ENCODE measurements at places on chromosomes 4 and X.

DNA sequence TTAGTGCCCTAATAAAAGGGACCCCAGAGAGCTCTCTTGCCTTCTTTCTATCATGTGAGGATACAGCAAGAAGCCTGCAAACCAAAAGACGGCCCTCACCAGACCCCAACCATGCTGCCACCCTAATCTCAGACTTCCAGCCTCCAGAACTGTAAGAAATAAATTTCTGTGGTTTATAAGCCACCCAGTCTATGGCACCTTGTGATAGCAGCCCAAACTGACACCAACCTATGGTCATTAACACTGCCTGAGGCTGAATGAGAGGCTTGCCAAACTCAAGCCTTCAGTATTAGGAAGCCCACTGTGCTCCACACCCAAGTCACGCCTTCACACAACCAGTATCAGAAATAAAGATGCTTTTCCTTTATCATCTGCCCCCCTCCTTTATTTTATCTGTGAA lies 127.3 kb upstream of the KLF3 start:
- DNase-seq, result no peak

- no peak for DNase-seq
These were observed 683.6 kb upstream of the TENM3 start for GRCh38 chr4:181559637-181560036.

- DNase-seq, result no peak
These were observed 26.2 kb upstream of the TMPRSS11D start for GRCh38 chr4:67909905-67910584.

DNA sequence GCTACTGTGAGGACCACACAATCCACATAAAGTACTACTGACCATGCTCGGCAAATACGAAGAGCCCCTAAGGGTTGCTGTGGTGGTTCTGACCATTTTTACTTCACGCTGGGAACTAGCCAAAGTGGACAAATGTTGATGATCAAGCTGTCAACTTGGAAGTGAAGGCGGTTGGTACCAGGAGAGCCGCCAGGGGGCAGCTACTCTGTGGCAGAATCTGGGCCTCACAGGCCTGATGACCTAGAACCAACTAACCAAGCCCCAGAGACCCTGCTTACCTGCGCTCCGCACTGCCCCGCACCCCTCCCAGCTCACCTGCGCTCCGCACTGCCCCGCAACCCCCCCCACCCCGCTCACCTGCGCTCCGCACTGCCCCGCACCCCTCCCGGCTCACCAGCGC lies 5.6 kb downstream of the GAK start:
- no peak for DNase-seq

GRCh38 chrX:56757327-56757726 lies 28.3 kb downstream of the NBDY start:
- no peak for DNase-seq

DNA sequence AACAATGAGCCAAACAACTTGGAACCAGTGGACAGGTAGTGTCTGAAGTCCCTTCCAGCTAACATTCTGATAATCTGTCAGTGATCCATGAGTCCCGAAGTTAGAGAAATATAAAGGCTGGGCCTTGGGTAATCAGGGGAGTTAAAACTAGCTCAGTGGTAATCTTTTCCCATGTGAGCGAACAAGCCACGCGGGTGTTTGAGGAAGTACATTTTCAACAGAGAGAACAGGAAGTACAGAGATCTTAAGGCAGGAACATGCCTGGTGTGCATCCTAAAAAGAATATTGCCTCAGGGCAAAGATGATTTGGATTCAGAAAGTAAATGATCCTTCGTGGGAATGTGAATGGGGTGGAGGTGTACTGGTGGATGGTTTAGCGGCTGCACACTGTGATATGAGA lies 42.9 kb downstream of the FNIP2 start:
- DNase-seq, result no peak

- DNase-seq, result no peak
These were observed 11.6 kb upstream of the TMEM128 start for GRCh38 chr4:4259484-4260100.

DNA sequence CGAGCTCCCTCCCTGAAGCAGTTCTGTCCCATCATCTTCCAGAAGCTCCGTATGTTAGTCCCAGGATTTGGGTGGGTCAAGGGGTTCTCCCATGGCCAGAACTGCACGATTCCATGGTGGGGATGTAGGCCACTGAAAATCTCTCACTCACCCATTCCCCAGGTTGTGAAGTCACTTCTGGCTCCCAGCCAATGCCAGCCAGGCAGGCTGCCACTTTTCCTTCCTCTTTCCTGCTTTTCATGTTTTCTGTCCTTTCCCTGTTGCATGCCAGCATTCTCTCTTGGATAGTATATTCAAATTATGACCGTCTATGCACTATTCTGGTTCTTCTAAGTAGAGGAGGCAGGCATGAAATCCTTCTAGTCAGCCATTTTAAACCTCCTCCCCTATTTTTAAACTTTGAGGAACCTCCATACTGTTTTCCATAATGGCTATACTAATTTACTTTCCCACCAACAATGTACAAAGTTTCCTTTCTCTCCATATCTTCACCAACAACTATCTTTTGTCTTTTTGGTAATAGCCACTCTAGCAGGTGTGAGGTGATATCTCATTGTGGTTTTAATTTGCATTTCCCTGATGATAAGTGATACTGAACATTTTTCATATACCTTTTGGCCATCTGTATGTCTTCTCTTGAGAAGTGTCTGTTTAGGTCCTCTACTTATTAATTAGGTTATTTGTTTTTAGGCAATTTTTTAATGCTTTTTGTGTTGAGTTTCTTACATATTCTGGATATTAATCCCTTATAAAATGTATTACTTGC lies 182.1 kb upstream of the TET2 start:
- DNase-seq, result no peak

GRCh38 chr4:129179276-129179675 lies 83.3 kb downstream of the C4orf33 start:
- no peak for DNase-seq

DNA sequence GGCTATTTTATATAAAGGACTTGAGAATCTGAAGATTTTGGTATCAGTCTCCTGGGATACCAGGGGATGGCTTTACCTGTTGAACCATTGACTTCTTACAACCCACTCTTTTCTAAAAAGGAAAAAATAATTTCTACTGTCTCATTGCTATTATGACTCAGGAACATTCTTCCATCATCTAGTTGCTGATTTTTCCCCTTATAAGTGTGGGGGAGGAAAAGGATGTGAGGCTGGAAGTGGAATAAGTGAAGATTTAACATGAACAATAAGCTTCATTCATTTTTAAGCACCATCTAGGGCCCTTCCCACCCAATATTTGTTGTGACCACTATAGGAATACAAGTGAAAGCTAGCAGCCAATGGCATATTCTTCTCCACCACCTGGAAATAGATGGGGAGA lies 10.6 kb upstream of the MND1 start:
- no peak for DNase-seq

- no peak for DNase-seq
These were observed 77.6 kb downstream of the COX18 start for GRCh38 chr4:72991873-72992272.

DNA sequence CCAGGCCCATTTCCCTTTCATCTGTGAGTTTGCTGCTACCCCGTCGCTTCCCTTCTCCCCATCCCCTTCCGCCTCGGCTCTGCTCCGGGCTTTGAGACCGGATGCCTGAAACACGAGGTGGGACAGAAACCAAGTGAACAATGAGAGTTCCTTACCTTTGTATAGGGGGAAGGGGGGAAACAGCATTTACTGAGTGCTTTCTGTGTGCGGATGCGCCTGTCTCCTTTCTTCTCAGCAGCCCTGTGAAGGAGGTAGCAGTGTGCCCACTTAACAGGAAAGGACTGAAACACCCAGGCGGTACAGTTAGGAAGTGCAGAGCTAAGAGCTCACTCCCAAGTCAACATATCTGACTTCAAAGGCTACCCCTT lies 43.2 kb upstream of the TMSB15B start:
- no peak for DNase-seq

DNA sequence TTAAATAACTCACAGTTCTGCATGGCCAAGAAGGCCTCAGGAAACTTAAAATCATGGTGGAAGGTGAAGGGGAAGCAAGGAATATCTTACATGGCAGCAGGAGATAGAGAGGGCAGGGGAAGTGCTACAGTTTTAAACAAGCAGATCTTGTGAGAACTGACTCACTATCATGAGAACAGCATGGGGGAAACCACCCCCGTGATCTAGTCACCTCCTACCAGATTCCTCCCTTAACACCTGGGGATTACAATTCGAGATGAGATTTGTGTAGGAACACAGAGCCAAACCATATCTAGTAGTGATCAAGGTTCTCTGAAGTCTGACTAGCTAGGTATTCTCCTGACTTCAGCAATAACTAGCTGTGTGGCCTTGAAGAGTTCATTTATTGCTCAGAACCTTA lies 56.0 kb downstream of the BANK1 start:
- DNase-seq, result no peak

- no peak for DNase-seq
These were observed 1617.2 kb downstream of the PCDH7 start for GRCh38 chr4:32337403-32337802.

DNA sequence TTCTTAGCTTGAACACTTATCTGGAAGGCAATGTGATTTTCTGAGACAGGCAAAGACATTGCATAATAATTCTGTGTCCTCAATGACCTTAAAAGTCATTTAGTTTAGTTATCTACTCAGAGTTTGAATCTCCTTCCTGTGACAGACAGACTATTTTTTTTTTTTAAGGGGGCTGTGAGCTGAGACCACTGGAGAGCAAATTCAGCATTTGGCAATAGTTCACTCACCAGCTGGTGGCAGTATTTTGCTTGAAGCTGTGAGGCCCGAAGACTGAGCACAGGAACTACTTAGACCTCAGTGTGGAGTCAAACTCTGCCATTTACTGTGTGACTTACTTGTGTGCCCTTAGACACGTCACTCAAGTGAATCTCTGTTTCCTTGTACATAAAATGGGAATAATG lies 22.9 kb upstream of the CPE start:
- no peak for DNase-seq

GRCh38 chrX:73830489-73831414 lies 267.8 kb downstream of the CHIC1 start:
- DNase-seq, result no peak

DNA sequence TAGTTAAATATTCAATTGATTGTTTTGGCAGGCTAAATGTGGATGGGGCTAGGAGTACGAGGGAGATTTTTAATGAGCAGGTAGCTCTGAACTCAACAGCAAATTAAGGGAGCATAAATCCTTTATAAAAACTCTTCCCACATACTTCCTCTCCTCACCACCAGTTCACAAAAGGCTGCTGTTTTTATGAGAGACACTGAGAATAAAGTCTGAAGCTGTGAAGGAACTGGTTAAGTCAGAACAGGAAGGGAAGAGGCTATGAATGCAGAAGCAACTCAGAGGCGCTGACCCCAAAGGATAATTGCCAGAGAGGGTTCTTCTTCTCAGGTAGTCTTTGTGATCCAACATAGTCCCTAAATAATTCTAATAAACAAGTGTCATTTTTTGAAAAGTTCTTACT lies 406.1 kb downstream of the GPM6A start:
- no peak for DNase-seq

- no peak for DNase-seq
These were observed 4.1 kb downstream of the ZNF827 start for GRCh38 chr4:145934434-145935047.

DNA sequence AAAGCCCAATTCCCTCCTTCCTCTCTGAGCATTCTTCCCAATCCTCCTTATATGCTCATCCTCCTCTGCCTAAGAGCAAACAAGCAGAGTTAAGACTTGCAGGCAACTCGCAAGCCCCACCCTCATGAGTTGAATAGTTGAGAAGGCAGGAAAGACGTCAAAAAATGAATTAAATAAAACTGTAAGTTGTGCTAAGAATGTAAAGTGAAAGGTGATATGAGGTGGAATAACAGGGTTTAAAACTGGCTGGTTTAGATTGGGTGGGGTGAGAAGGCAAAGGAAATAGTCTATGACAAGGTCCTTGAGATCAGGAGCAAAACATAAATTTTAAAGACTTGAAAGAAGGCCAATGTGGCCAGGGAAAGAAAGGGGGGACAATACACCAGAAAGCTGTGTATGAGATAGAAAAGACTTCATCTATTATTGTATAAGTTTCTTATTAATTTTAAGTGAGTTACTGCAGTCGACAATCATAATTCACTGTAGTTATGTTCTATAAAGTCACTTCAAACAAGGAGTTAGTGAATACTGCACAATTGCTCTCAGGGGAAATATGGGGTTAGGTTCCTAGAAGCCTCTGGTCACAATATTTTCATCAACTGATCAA lies 124.9 kb downstream of the RELL1 start:
- DNase-seq, result no peak

DNA sequence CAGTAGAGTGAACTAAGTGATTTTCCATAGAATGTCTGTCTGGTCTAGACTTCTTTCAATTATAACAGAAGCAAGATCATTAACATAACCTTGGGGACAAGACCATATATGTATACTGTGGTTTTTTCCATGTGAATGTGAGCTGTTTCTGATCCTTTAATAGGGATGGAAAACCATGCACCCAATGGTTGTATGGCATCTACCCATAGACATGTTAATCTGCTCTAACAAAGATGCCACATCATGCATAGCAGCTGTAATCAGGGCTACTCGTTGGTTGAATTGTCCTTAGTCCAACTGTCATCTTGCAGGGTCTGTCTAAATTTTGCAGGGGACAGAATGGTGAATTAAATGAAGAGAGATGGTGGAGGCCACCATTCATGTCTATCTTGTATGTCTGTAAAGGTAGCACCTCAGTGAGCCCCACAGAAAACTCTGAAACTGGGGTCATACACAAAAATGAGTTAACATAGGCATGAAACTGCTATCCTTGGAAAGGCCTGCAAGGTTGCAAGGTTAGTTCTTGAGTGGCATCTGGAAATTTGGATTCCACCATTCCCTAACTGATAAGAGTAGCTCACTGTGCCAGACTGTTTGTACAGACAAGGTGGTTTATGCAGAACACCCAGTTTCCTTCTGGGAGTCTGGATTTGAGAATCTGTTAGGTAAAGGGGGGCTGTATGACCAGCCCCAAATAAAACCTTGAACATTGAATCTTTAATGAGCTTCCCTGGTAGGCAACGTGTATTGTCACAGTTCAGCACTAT lies 16.5 kb downstream of the THAP6 start:
- DNase-seq, result no peak

GRCh38 chrX:68536429-68536828 lies 37.6 kb downstream of the YIPF6 start:
- DNase-seq, result no peak

DNA sequence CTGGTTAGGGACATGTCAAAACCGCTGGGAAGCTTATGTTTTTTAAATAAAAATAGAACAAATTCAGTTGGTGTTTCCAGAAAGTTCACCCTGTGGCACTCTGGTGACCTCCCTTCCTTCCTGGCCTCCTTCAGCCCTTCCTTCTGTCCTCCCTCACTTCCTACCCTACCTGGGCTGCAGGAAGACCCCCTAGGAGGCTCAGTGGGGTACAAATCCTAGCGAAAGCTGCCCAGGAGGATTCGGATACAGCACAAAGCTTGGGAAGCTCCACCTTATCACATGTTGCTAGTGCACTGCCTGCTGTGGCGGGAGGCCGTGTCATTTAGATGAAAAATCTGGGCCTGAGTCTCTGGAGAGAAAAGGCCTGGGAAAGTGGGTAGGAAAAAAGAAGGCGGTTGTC lies 60.5 kb downstream of the FHDC1 start:
- DNase-seq, result no peak

GRCh38 chr4:7806338-7807090 lies 133.1 kb downstream of the AFAP1 start:
- DNase-seq, result no peak

GRCh38 chr4:88759039-88759894 lies 61.6 kb upstream of the NAP1L5 start:
- DNase-seq, result no peak

GRCh38 chr4:139153411-139154133 lies 23.4 kb downstream of the ELF2 start:
- no peak for DNase-seq

All from stimulated activated CD8-positive, alpha-beta memory T cell treated with anti-CD3 and anti-CD28 coated beads, Interleukin-15, amount 100 ng/mL, for 4 hours (primary cell).